ENCODE measurements at places on chromosomes 2 and 18.

- DNase-seq: no peak
Observed at GRCh38 chr2:43129676-43130547, 96.5 kb downstream of the ZFP36L2 start.

DNA sequence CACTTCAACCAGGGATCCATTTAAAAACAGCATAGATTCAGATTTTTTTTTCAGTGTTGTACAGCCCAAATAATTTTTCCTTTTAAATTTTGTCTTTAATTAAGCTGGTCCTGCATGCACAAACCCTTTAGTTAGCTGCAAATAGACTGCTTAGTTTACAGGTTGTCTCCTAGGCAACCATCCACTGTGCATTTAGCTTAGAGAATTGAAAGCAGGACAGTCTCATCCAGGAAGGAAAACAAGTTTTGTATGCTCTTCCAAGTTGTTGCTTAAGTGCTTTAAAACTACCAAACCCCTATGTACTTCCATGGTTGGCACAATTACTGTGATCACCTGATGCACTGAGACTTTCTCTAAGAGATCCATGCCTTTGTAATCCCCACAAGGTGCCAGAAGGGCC is at the start of gene MAP3K19:
Gene MAP3K19 (minus strand): TSS at position 148 of the 400 bp plus-strand sequence. CDS start 22,800 bp downstream, outside the sequence.
- DNase-seq: no peak

GRCh38 chr18:9017167-9017904 is 85.2 kb upstream of the NDUFV2 start:
- peak; percentile 73 for DNase-seq

GRCh38 chr18:58525928-58526424 is 102.9 kb downstream of the ALPK2 start:
- no peak for DNase-seq

- no peak for DNase-seq
Observed at GRCh38 chr2:19673213-19673791, 228.5 kb downstream of the TTC32 start.

- DNase-seq: no peak
Observed at GRCh38 chr2:145408980-145409379, 889.1 kb upstream of the ZEB2 start.

Data from fibroblast of skin of left biceps (primary cell).